ENCODE measurements at places on chromosomes 5 and 9. TPM values are rescaled to one million over a fixed set of nuclear protein-coding genes. Genes with fewer than 3 reads are reported as not detected.

The ZDHHC11 gene
- 5.4 TPM for polyA plus RNA-seq

The SEMA5A gene
- 3.5 TPM for polyA plus RNA-seq

- no peak for DNase-seq
Measured at GRCh38 chr5:149438711-149439132, 59.6 kb upstream of the IL17B start.

GRCh38 chr5:172235132-172235780 lies 41.3 kb downstream of the EFCAB9 start:
- DNase-seq, result no peak

- DNase-seq, result no peak
Measured at GRCh38 chr9:36214571-36214970, 23.9 kb downstream of the CLTA start.

DNA sequence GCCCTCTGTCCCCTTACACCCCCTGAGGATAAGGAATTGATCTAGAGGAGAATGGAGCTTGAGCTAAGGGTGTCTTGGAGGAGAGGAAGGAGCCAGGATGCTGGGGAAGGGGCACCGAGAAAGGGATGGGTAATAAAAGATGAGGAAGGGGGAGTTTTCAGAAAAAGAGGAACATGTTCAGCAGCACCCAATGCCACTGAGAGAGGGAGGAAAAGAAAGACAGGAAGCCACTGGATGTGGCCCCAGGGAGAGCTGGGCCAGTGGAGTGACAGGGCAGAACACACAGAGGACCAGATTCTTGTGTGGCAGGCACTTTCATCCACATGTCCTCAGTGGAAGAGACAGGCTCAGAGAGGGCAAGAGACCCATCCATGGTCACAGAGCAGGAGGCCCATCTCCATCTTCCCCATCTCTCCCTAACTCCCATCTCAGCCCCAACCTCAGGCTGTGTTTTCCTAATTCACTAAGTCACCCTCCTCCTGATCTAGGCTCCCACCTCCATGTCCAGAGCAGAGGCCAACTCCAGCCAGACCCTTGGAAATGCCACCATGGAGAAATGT lies 7.2 kb downstream of the PFN3 start:
- DNase-seq, result no peak

GRCh38 chr5:75551471-75551870 lies 39.8 kb downstream of the POLK start:
- DNase-seq, result no peak

DNA sequence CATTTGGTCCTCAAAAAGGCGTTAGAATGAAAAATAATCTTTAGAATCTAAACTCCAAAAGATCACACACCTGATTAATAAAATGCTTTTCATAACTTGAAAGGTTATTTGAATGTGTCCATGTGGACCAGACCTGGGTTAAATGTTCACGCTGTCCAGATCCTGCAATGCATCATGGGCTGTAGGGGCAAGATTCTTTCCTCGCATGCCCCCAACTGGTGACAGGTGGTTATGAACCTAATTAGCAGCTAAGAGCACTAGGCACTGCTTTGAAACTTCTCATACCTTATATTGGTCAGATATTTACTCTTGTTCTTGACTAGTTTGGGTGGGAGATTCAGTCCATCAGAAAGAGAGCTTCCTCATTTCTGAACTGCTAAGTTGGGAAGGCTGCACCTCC lies 19.3 kb upstream of the PIP5K1B start:
- no peak for DNase-seq
